ENCODE measurements at places on chromosomes 7 and 10.
A peak's percentile ranks its signal among the peaks of the same experiment; 100 is the strongest.

DNA sequence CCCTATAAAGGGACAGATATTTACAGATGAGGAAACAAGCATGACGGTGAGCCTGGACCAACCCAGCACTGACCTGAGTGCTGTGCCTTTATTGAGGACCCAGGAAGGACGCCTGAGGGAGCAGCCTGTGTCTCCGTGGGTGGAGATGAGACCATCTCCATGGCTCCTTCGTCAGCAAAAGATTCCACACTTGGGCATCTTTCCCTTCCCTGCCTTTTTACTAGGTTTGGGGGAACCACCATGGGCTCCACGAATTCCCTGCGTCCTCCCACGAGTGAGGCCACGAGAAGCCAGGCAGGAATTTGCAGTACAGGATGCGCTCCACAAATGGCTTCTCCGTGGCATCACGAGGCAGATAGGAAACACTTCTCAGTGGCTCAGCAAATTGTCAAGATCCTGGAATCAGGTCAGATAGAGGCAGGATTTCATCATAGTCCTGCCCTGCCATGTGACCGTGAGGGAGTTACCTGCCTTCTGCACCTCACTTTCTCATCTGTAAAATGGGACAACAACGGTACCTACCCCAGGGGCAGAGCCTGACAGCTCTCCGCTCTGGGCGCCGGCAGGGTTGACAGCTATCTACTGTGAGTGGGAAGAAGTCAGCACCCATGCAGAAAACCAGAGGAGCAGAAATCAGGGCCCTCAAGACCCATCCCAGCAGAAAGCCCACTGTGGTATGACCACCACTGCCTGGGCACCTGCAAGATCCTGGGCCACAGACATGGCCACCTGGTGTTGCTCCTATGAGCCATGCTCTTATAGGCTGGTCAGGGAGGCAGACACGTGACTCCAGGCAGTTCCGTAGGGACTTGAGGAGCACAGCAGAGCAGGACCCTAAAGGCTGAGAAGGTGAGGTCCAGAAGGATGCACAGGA lies 80.1 kb downstream of the GRID1 start:
- DNase-seq, result no peak

DNA sequence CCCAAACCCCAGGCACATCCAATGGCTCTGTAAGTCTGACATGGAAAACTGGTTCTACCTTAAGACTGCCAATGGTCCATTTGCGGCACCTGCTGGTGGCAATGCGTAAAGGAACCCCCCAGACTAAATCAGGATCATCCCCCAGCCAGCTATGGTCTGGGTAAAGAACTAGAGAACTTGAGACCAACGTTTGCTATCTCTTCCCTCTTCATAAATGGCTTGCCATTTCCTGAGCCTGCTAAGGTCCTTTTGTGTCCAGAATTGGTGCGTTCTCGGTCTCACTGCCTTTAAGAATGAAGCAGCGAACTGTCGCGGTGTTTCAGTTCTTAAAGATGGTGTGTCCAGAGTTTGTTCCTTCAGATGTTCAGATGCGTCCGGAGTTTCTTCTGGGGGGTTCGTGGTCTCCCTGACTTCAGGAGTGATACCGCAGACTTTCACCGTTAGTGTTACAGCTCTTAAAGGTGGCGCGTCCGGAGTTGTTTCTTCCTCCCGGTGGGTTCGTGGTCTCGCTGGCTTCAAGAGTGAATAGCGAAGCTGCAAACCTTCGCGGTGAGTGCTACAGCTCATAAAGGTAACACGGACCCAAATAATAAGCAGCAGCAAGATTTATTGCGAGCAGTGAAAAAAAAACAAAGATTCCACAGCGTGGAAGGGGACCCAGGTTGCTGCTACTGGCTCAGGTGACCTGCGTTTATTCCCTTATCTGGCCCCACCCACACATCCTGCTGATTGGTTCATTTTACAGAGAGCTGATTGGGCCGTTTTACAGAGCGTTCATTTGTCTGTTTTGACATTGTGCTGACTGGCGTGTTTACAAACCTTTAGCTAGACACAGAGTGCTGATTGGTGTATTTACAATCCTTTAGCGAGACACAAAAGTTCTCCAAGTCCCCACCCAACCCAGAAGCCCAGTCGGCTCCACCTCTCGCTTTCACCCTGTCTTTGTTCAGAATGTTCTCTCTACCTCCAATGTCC lies 95.4 kb downstream of the ELMO1 start:
- no peak for DNase-seq

- DNase-seq, result no peak
Measured at GRCh38 chr7:97004247-97005182, 838 bp upstream of the DLX6 start.

DNA sequence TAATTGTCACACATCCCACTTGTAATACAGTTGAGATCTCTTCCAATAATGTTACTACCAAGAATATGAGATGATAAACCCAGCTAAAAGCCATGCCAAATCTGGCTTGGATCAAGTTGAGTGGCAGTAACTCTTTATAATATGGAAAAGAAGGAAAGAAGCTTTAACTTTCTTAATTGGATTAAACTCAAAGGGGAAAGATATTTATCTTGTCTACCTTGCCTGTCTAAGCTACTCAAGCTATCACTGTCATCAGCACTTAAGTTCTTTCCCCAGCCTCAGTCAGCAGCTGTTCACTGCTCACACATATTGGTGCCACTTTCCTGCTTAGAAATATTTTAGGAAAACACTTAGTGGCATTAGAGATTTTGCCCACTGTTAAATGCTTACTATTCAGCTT lies 350.7 kb downstream of the IPMK start:
- no peak for DNase-seq

- DNase-seq, result no peak
Measured at GRCh38 chr7:102967798-102968197, 55.0 kb downstream of the LRRC17 start.

GRCh38 chr7:151940048-151940811 lies 16.0 kb upstream of the GALNTL5 start:
- DNase-seq, result no peak

DNA sequence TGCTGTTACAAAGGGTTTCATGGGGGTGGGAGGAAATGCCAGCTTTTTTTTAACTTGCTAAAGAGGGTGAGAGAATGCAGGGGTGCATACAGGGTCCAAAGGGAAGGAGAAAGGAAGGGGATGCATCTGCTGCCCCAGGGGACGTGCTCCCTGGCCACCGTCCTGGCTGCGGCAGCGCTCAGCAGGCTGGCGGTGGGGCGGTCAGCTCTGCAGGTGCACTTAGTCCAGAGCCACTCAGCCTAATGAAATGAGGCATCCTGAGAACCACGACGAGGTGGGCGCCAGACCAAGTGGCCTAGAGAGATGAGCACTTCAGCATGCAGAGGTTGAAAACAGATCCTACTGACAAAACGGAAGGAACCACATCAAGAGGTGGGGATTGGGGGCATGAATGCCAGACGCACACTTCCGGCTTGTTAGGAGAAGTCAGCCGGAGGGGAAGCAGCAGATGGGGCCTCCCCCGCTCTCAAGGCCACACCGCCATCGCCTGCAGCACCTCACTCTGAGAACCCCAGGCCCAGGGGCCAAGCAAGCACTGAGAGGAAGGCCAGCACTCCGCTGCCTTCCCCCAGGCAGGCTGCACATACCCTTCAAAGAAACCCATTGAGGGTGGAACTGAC lies 94.5 kb downstream of the MAD1L1 start:
- DNase-seq, result no peak

DNA sequence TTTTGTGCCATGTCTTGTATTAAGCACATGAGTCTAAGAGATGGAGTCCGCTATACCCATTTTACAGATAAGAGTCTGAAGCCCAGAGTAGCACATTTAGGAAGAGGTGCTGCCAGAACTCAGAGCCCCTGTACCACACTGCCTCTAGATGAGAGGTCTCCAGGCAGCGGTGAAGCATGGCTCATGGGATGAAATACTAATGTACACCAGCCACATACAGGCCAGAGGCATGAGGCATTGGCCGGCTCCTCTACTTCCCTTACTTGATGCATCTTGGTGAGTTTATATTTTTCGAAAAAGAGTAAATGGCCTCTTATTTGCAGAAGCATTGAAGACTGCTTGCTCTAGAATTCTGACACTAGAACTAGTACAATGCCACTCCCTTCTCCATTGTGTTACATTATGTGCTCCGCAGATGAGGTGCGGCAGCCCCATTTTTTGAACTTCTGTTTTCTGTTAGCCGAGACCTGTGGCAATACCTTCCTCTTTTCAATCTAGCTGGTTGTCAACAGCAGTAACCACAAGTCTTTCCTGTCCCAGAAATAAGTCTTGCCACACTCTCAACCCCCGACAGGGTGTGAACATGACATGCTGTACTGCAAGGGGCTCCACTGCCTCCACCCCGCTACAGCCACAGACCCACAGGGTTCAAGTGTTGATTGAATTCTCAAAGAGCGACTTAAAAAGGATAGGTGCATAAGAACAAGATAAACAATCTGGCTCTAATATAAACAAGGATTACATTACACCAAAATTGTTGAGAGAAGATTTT lies 145.3 kb downstream of the CELF2 start:
- DNase-seq, result no peak

- no peak for DNase-seq
Measured at GRCh38 chr7:7385421-7385820, 150.3 kb downstream of the COL28A1 start.

GRCh38 chr10:128556182-128557110 lies 430.2 kb upstream of the MKI67 start:
- DNase-seq, result no peak

DNA sequence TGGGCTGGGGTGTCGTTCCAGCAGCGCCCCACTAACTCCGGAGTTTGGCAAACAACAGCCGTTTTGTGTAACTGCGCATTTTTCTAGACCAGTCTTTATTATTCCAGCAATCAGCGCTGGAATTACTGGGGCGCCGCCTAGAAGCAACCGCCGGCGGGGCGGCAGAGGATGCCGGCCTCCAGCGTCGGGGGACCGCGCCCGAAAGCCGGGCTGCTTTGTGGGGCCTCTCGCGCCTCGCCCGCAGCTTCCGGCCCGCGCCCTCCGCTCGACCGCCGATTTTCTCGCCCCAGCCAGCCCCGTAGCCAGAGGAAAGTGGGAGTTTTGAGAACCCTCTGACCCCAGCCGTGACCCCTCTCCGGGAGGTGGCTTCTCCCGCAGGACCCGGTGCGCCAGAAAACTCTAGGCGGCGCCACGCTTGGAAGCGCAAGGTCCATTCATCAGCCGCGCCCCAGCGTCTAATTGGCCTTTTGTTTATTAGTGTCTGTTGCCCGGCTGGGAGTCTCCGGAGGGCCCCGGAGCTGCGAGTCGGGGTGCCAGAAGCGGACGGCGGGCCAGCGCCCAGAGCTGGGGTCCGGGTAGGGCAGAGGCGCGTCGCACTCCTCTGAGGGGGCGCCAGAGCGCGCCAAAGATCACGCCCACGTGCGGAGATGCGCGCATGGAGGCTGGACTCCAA lies 10.7 kb downstream of the EMX2 start:
- DNase-seq, result no peak

GRCh38 chr7:30238721-30239441 lies 45.5 kb upstream of the ZNRF2 start:
- DNase-seq, result no peak

- no peak for DNase-seq
Measured at GRCh38 chr10:80760914-80761371, 223.2 kb downstream of the SH2D4B start.

- DNase-seq, result no peak
Measured at GRCh38 chr7:7923818-7924217, 44.8 kb upstream of the GLCCI1 start.

- no peak for DNase-seq
Measured at GRCh38 chr7:47317487-47317886, 264.4 kb downstream of the TNS3 start.

- peak; percentile 27 for DNase-seq
Measured at GRCh38 chr10:91635401-91636400, 2.8 kb upstream of the PPP1R3C start.

DNA sequence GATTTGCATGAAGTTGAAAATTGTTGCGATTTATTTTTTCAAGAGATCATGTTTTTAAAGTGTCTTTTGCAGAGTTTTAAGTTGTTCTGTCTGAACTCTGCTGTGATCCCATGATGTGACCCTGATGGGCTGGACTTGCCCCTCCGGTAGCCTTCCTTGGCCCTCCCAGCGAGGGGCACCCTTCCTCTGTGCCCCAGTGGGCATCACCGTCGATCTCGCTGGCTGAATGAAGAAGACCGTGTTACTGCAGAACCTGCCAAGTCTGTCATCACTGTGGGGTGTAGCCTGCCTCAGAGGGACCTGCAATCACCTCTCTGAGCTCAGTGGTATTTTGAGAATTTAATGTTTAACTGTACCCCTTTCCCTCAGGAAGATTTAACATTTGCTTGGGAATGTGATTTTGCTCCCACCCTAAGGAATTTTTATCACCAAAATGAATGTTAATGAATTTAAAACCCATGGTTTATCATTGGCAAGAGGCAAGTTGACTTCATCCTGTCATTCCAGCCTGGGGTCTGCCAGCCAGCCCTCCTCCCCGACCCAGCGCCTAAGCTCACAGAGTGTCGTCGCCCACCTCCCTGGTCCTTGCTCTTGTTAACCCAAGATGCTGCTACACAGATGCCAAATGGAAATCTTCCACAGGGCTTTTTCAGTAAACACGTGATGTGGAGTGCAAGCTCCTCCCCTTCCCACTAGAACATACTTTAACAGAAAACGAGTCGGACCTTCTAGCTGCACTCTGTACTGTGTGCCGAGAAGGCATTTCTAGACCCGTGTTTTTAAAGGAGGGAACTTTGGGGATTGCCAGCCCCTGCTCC lies 115.4 kb downstream of the NT5C2 start:
- DNase-seq, result no peak

DNA sequence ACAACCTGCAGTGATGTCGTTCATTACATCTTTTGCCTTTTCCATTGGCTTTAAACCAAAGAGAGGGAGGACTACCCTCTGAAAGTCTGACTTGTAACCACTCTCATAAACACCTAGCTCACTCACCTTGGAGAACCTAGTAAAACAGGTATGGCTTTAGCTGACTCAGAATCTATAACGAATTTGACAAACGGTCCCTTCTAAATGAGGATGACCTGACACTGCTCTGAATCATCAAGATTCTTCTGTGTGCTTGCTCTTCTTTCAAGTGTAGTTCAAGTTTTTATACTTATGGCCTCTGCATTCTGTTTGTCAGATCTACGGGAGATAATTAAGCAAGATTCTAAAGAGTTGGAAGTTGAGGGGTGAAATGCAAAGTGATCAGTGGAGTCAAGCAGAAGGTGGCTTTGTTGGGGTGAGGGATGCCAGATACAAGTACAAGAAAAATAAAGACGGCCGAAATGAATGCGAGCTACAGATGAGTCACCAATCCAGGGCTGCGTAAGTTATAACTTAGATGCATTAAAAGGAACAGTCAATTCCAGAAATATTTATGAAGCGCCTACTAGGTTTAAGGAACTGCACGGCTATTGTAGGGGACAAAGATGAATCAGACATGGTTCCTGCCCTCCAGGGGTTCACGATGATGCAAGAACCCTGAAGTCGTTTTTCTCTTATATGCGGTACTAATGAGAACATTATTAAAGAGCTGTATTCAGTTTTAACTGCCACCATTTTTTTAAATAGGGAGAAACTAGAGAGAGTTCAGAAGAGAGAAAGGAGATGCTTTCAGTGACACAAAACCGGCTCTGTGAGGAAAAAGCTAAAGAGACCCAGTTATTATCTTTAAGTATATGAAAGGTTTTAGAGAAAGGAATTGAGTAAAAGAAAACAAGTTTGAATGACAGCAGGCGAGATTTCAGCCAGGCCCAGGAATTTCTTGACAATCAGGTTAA lies 6.5 kb downstream of the HIPK2 start:
- no peak for DNase-seq
